NCI-H1092 treated with DMSO at 0.1 percent for 48 hours (cell line): ENCODE measurements at places on chromosomes 11 and 22.

GRCh38 chr11:27427183-27427980 lies 45.2 kb downstream of the LGR4 start:
- peak; percentile 17 for DNase-seq

GRCh38 chr22:36613958-36614357 lies 85.0 kb upstream of the EIF3D start:
- DNase-seq, result no peak

DNA sequence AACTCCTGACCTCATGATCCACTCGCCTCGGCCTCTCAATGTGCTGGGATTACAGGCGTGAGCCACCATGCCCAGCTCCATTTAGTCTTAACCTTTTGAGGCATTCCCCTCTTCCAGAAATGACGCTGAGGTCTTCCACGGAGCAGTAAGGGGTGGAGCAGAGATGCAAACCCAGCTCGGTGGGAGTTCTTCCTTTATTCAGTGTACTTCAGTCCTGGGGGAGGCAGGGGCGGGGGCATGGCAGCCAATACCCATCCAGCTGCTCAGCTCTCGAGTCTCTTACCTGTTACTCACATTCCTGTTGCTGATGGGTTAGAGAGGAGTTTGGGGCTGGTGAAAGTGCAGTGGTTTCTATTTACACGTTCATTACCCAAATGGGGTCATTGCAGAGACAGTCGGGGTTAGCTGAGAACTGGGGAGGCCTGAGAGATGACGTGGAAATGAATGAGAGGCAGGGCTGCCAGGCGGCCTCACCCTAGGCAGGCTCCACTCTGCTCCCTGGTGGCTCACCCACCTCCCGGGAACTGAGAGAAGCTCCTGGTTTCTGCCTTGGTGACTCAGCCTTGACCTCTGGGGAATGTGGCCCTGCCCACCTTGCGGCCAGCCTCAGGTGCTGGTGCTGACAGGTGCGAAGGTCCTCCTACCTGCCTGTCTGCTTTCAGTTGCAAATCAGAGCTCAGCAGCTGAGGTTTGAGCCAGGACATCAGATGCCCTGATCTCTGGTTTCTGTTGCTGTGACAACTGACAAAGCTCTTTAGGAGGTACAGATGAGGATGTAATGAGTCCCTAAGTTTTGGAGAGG lies 13.4 kb upstream of the ST14 start:
- DNase-seq, result no peak

DNA sequence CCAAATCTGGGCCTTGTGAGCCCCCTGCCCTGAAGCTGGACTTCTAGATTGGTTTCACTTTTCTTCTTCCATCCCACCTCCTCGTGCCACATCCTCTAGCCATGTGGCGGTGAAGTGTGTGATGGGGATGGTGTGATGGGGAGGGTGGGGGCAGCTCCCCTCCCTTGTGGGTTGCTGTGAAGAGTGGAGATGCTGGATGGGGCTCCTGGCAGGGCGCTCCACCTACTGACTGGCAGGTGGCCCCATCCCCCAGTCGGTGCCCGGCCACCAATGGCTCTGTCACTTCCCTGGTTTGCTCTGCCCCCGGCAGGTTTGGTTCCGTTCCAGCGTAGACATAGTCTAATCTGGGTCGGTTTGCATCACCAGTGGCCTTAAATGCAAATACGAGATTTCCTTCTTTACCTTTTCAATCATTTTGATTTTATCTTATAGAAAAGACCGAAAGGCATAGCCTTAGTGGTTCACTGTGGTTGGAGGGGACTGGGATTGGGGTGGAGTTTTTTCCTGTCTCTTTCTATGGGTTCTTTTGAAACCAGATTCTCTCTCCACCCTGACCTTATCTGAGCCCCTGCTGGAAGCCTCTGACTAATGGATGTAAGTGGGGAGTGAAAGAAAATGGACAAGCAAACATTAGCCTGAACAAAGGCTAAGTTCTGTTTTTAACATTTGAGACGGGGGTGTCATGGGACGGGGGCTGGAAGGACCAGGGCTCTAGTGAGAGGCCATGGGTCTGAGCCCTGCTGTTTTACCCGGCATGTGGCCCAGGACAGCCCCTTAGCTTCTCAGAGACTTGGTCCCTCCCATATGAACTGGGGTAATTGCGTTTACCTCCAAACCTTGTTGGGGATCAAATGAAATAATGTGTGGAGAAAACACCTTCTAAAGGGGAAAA lies 149.3 kb downstream of the CACNA1I start:
- no peak for DNase-seq

DNA sequence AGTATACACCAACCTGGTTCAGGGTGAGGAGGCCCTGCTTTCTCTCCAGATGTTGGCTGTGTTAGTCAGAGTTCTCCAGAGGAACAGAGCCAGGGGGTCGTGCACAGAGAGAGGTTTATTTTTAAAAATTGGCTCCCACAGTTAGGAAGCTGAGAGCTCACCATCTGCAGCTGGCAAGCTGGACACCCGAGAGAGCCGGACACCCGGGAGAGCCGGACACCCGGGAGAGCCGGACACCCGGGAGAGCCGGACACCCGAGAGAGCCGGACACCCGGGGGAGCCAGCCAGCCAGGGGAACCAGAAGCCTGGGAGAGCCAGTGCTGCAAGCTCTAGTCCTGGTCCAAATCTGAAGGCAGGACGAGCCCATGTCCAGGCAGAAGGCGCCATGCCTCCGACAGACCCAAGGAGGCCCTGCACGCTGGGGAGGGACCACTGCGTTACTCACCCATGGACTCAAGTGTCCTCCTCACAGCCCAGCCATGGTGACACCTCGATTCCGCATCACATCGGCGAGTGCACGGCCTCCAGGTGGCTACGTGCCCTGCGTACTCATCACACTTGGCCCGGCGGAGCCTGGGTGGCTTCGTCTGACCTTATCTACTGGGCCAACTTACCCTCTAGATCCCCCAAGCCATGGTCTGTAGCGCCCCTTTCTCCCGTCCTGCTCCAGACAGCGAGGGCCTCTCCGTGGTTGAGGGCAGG lies 99.0 kb downstream of the BRD1 start:
- no peak for DNase-seq
